ENCODE measurements at places on chromosomes 12 and 14.

GRCh38 chr14:23610090-23610814, 25.9 kb upstream of the DHRS2 start:
- DNase-seq = no peak

- DNase-seq = no peak
These were observed 6.7 kb downstream of the LRTM2 start for GRCh38 chr12:1826867-1827705.

DNA sequence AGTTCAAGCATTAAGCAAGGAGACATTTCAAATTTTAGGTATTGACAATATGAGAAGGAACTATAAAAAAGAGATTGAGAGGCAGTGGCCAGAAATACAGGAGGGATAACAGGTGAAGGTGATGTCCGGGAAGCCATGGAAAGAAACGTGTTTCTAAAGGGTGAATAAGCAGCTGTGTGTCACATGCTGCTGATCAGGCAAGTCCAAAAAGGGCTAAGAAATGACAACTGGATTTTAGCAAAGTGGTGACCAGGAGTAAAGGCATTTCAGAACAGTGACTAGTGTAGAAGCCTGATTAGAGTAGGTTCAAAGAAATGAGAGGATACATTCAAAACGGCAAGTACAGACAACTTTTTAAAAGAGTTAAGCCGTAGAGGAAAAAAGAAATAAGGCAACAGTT, 204.3 kb upstream of the DIO2 start:
- DNase-seq = no peak

DNA sequence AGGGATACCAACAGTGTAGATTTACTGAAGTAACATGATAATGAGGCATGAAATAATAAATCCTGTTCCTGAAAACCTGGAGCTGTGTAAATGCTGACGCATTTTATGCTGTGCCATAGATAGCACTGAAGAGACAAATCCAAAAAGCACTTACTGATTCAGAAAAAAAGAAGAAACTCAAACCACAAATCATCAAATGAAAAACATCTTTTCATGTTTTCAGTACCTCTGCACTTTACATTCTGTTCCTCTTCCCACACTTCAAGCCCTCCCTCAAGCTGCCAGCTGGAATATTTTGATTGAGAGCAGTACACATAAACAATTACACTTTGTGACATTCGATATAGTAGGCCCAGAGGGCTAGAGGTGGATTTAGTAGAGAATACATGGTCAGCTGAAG, 362.3 kb downstream of the NAV3 start:
- DNase-seq = no peak

DNA sequence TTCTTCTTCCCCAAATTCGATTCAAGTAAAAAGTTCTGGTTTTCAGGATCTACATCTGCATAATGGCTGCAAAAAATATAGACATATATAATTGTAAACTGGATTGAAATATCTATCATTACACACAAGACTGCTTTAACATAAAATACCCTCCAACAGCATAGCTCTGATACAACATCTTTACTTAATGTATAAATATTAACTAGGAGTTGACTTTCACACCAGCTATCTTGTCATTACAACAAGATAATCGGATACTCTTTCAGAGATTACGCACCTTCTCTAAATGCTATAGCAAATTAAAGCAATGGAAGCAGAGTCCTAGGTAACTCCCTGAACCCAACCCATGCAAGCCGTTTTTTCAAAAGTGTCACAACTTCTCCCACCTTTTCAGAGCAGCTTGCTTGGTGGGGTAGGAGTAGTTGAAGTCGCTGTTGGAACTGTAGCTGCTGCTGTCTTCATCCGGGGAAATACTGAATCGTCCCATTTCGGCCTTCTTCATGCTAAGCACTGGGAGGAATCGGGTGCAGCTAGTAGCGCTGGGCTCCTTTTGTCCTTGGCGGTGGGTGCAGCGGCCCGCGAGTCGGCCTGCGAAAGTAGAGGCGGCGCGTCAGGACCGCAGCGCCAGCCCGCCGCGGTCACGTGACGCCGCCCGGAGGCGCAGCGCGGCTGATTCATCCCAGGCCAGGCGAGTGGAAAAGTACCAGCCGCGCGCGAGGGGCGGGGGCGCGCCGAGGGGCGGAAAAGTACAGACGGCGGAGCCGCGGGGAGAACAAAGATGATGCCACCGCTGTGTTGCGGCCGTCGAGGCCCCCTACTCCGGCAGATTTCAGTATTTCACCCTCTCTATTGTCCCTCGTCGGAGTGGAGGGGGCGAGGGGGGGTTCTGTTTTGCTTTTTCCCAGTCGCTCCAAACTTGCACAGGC, 1.5 kb downstream of the SLC38A2 start:
- DNase-seq = peak; percentile 88

- no peak for DNase-seq
These were observed 1036.2 kb upstream of the FLRT2 start for GRCh38 chr14:84493779-84494178.

DNA sequence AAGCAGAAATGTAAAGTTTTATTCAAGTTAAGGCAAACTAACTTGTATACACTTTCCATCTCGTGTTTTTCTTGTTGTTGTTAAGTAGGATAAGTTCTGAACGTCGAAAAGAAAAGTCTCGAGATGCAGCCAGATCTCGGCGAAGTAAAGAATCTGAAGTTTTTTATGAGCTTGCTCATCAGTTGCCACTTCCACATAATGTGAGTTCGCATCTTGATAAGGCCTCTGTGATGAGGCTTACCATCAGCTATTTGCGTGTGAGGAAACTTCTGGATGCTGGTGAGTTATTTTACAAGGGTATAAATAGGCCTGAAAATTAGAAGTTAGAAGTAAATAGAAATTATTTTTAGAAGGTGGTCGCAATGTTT, 25.0 kb downstream of the HIF1A start:
- DNase-seq = no peak

DNA sequence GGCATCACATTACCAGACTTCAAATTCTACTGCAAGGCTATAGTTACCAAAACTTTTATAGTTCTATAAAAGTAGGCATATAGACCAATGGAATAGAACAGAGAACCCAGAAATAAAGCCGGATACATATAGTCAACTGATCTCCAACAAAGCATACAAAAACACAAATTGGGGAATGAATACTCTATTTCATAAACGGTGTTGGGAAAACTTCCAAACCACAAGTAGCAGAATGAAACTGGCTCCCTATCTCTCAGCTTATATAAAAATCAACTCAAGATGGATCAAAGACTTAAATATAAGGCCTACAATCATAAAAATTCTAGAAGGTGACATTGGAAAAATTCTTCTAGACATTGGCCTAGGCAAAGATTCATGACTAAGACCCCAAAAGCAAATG, 187.9 kb upstream of the PLXNC1 start:
- no peak for DNase-seq

DNA sequence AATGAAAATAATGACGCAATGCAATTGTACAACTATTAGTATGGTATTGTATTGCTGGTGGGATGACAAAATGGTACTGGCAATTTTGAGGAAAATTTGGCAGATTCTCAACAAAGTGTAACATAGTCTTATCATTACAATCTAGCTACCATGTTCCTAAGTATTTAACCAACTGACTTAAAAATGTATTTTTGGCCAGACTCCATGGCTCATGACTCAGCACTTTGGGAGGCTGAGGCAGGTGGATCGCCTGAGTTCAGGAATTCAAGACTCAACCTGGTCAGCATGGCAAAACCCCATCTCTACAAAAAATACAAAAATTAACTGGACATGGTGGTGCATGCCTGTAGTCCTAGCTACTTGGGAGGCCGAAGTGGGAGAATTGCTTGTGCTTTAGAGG, 1409.5 kb downstream of the AACS start:
- DNase-seq = no peak

DNA sequence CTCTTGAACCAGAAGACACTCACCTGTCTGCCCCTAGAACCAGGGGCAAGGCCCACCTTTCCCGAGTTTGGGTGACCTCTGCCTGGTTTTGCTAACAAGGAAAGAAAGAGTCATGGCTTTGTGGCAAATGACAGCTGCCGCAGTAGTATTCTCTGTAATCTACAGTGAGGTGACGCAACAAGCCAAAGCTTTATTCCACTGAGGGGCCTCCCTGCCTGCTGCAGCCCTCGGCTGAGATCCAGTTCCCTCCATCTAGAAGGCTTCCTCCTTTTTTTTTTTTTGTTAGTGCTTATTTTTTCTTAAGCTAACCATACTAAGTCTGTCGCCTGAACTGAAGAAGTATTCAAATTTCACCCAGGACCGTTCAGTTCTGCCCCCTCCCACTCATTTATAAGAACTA, 142.3 kb upstream of the TMCC3 start:
- no peak for DNase-seq

GRCh38 chr12:70553391-70553859, 83.8 kb downstream of the PTPRB start:
- DNase-seq = no peak

DNA sequence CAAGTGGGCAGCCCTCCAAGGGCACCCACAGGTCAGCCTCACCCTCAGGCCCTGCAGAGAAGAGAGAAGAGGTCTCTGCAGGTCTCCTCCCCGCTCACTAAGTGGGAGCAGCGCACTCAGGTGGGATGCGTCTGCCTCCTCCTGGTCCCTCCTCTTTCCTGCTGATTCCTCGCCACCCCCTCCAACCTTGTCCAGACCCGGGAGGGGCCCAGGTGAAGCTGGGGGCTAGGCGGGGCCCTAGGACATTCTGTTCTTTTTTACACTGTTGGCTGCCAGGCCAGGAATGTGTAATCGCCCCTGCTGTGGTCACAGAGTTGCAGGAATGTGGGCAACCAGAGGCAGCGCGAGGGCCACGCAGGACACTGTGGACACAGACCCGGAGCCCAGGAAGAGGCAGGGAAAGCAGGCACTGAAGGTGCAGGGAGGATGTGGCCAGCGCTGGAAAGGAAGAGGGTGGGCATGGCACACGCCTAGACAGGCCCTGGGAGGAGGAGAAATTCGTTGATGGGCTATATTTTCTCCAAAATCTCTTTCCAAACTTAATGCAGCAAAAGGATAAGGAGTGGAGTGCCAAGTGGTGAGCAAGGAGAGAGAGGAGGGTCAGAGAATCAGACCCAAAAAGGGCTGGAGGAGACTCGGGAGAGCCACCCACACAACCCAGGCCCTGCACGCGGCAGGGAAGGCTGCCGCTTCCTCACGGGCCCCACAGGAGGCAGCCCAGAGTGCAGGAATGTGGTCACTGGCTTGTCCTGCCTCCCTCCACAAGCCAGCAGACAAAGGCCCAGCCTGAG, 911 bp upstream of the SCNN1A start:
- no peak for DNase-seq

- no peak for DNase-seq
These were observed 55.2 kb downstream of the SLC38A4 start for GRCh38 chr12:46770501-46771183.

DNA sequence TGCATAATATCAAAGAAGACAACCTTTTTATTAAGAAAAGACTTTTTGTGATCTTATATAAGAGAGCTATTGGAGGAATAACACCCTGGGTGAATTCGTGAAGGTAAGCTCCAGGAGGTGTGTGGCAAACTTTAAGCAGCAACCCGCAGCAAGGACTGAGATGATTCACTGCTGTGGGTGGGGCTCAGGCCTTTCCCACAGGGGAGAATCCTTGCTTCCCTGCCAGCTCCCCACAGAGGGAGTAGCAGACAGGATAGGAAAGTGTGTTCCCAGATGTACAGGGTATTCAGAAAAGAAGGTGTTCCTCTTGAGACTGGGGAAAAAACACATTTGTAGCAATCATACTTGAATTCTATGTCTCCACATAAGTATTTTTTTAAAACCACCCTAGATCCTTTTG, 9.2 kb downstream of the NDUFA12 start:
- no peak for DNase-seq

DNA sequence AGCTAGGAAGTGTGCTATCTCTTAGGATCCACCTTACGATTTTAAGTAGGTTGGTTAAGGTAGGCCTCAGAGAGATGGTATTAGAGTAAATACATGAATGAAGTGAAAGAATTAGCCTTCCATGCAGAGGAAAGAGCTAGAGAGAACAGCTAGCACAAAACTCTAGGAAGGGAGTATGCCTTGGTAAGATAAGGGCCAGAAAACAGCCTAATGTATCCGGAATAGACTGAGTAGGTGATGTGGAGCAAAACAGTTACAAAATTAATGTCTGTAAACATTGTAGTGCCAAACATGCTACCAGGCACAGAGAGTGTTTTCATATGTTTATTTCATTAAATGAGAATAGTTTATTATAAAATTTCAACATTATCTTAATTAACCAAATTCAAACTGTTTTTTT, 315.1 kb downstream of the SOX5 start:
- DNase-seq = no peak

DNA sequence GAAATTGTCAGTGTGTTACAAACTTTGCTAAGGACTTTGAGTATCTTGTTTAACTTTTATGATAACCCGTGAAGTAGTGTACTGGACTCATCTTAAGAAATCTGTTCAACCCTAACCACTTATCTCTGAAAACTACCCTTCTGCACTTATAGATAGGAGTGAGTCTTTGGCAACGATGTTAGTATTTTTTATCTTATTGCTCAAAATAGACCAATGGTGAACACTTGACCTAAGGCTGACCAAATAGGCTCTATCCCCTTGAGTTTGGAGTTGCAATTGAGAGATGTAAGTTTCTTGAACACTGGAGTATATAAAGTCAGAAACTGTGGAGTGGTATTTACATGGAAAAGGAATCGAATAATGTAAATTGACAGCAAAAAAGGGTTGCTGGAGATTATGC, 786.1 kb downstream of the TMTC2 start:
- no peak for DNase-seq

DNA sequence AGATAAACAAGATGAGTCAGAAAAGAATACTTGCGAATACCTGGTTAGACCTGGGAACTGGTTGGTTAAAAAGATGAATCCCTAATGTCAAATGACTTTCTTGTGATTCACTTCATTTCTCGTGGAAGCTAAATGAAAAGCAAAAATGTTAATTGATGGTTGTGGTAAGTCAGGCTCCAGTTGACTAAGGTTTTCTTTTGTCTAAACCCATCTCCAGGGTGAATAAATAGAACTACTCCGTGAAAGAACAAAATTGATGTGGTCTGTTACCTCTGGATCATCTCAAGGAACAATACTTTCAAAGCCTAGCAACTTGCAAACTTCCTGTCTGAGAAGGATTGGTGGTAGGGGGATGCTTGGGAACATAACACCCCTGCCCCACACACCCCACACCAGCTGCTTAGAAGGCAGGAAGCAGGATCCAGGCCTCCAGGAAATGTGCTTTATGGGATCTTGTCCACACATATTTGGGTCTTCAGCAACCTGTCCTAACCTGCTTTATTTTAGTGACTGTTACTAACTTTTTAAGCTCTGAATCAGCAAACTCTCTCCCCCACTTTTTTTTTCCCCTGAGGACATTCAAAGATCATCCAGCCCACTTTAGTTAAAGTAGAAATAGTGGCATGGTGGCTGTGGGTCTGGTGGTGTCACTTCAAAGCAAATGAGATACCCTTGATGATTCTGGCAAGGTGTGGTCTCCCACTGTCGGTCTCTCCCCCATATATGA, 60.4 kb upstream of the PTHLH start:
- DNase-seq = no peak

- DNase-seq = no peak
These were observed 439.4 kb upstream of the DCN start for GRCh38 chr12:91622037-91622436.

GRCh38 chr12:119544765-119545625, 48.6 kb upstream of the TMEM233 start:
- peak; percentile 38 for DNase-seq

DNA sequence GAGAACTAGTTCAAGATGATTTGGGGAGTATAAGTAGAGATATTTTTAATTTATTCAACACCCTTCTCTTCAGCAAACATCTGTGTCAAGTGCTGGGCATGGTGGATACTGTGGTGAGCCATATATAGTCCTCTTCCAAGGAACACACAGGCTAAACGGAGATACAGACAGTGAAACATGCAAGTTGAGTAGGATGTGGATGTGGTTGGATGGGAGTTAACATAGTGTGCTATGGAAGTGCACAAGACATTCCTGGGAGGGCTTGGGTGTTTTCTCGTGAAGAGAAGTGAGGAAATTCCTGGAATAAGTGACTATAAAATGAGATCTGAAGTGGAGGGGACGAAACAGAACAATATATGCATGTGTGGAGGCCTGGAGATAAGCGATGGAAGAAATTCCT, 181.1 kb upstream of the NPAS3 start:
- DNase-seq = no peak
